NCI-H1048 (cell line): ENCODE measurements at places on chromosomes 6 and 20.

DNA sequence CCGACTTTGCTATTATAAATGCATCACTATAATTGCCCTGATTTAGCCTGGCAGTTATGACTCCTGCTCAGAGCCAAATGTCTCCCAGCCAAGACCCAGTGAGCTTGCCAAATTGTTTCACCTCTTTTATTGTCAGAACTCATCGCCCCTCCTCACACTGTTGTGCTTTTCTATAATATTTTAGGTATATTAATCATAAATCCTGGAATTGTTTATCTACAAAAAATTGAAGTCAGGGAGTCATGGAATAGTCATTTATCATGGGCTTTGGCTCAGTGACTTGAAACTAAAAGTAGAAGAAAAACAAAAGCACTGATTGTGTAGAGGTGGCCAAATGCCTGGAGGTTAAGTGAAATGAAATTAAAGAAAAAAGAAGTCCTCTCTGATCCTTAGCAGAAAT lies 85.6 kb downstream of the PFDN4 start:
- no peak for DNase-seq

GRCh38 chr20:17628101-17628841 lies 53.8 kb downstream of the RRBP1 start:
- DNase-seq: no peak

DNA sequence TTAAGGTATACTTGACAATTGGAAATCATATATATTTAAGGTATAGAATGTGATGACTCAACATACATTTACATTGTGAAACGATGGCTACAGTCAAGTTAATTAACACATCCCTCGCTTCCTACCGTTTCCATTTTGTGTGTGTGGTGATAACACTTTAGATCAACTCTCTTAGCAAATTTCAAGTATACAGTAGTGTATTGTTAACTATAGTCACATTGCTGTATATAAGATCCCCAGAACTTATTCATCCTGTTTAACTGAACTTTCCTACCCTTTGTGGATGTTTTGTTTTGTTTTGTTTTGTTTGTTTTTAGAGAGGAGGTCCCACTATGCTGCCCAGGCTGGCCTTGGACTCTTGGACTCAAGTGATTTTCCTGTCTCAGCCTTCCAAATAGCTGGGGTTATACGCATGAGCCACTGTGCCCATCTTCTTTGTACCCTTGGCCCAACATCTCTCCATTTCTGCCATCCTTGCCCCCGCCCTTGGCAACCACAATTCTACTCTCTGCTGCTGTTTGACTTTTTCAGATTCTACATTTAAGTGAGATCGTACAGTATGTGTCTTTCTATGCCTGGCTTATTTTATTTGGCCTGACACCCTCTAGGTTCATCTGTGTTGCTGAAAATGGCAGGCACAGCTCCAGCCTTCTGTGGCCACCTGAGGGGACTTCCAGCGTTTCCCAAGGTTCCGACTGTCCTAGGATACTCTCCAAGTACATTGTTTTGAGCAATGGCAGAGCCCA lies 90.5 kb upstream of the SNX9 start:
- DNase-seq: no peak

DNA sequence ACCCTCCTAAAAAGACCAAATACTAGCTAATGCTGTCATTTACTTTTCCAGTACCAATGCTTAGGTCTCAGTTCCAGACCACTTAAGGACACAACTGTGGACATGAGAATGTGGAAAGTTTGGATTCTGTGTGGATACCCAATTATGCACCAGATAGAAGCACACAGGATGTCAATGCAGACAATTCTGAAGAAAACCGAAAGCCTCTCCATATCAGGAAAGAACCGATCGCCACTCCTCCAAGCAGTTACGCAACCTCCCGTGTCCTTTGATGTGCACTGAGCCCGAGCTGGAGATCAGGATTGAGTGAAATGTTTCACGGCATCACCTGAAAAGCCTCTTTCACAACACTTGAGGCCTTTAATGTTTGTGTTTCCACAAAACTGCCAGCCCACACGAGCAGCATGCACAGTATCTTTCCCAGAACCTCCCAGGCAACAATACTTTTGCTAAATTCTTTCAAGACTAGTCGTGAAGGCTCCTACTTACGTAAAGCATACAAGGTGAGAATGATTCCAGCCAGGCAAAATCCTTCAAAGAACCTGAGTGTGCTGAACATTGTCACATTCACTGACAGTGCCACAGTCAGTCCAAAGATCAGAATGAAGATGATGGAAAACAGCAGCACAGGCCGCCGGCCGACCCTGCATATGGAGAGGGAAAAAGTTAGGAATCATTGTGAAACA lies 47.0 kb downstream of the SLC22A23 start:
- no peak for DNase-seq

- DNase-seq: no peak
These were observed 143.4 kb downstream of the JARID2 start for GRCh38 chr6:15389084-15389764.

DNA sequence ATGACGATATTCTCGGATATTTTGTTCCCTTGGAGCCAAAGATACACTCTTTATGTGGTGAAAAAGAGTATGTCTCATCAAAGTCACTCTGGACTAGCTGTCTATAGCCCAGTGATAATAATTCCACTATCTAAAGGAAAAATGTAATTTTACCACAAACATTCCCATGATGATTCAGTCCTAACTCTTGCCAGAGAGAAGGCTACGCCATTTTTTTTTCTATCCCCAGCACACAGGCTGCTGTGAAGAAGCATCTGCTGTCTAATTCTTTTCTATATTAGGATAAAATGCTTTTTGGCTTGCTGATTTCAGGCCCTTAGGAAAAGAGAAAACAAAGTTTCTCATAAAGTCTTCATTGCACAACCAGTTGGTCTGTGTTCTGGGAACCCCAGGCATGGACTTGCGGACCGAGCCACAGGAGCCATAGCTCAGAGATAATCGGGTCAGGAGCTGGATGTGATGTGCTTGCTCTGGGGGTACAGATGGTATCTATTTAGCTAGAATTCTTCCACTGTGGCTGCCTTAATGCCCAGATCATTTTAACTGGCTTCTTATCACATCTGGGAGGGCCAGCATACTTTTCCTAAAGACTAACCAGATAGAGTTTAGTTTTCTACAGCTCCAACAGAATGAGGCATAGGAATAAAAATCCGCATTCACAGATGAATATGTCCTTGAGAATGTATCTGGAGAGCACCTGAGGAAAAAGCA lies 683.7 kb upstream of the ID4 start:
- no peak for DNase-seq

- DNase-seq: no peak
These were observed 39.2 kb downstream of the ZFP64 start for GRCh38 chr20:52152416-52152815.
